ENCODE measurements at places on chromosomes 13 and 19.

DNA sequence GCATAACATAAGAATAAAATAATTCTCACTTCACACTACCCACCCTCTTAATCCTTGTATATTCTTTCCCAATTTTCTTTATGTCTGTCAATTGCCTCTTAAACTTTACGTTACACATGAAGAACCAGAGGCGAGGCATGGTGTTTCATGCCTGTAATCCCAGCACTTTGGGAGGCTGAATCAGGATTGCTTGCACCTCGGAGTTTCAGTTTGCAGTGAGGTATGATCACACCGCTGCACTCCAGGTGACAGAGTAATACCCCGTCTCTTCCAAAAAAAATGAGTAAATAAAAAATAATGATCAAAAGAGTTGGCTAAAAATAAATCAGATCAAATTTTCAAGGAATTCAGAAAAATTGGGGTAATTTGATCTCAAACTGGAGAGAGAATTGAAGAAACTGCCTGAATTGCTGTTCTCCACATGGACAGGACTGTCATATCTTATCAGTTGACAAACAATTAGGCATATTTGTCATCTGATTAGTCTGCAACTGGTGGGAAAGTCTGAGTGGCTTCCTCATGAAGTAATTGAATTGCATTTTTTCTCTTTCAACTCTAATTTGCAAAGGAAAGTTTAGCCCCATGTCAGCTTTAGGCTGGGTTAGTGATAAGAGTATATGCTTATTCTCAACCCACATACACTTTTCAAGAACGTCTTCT is 302.9 kb downstream of the ITGBL1 start:
- no peak for DNase-seq

- DNase-seq, result no peak
Measured at GRCh38 chr13:59303433-59303832, 860.3 kb downstream of the DIAPH3 start.

DNA sequence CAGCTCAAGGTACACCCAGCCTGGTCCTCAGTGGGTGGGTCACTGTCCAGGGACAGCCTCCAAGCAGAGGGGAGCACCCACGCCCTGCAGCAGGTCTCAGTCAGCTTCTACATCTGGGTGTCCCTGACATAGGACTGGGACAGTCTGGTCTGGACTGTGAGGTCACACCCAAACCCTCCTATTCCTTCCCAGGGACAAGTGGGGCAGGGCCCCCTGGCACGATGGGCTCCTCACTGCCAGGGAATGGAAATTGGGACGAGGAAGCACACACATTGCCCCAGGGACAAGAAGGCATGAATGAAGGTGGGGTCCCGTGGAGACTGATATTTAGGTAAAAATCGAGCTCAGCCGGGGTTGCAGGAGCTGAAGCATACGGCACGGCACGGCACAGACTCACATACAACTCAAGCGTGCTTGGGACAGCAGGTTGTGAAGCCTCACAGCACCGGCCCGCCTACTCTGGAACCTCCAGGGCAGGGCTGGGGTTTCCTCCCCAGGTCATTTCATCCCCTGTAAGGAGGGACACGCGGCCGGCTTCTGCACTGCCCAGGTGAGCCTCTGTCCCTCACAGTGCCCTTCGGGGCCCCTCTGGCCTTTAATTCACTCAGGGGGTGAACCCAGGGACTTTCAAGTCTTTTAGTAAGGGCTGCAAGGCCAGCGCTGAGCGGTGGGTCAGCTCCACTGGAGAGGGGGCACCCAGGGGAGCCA is 3.5 kb downstream of the PNMA8B start:
- DNase-seq, result no peak

- no peak for DNase-seq
Measured at GRCh38 chr19:11735375-11735774, 3.4 kb downstream of the ZNF823 start.

All from NCI-H526 (cell line).